ENCODE measurements at places on chromosomes 5 and 9.

GRCh38 chr5:170791325-170791954 lies 7.9 kb downstream of the GABRP start:
- no peaks in the 10 kb centered on the region for H3K36me3 ChIP-seq
- DNase-seq = peak; percentile 89
- no peak overlapping the region for H3K4me3 ChIP-seq
- H3K27ac ChIP-seq = no peak overlapping the region

DNA sequence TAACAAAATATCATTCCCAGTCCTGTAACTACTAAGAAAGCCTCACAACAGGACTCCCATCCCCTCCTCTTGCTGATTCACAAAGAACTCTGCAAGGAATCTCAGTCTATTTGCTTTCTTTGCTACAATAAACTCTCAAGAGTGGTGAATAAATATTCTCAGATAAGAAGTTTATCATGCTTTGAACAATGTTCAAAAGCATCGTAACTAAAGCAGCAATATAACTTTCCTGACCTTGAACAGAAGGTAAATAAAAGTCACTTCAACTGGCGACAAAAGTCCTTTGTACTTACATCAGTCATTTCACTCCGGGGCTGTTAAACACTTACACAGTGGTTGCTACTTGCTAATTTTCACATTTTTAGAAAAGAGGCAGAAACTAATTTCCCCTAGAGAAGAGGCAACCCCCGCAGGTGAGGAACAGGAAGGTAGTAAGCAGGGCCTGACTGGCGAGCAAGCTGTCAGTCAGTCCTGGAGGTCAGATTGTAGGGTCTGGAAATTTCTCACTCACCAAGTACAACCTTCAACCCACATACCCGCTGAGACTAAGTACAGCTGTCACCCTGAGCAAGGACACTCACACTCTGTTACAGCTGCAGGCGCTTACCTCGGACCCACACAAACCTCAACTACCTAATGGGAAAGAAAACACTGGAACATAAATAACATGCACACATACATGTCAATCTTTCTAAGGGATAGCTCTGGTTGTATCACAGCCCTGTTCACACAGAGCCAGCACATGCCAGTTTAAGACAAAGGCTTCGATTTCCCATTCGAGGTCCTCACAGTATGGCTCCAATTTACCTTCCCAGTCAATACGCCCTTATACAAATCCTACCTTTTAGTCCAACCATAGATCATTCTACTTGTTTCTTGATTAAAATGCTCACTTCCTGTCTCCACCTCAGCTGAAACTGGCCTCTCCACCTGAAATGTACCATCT lies 104.6 kb upstream of the RETREG1 start:
- no peak overlapping the region for H3K4me3 ChIP-seq
- no peaks in the 10 kb centered on the region for H3K27me3 ChIP-seq
- no peaks in the 10 kb centered on the region for H3K36me3 ChIP-seq

- H3K36me3 ChIP-seq = no peaks in the 10 kb centered on the region
- no peak overlapping the region for H3K4me3 ChIP-seq
- no peaks in the 10 kb centered on the region for H3K27me3 ChIP-seq
- H3K4me1 ChIP-seq = no peaks in the 10 kb centered on the region
- no peak for DNase-seq
These were observed 387.9 kb downstream of the RAB3C start for GRCh38 chr5:58970766-58971165.

DNA sequence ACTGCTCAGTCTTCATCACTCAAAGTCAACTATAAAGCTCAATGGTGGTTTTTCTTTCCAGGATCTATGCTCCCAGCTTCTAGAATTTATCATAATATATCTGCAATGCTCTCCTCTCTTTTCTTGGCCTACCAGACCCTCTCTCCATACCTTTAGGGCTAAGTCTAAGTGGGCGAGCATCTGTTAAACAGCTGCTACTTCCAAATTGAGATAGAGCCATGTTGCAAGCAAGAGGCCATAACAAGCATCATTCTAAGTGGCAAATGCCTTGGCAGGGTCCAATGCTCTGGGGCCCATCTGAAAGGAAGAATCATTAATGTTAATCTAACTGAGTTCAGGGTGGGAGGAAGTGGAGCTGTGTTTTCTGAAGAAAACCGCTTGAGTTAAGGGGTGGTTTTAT lies 324.0 kb downstream of the TLR4 start:
- no peak overlapping the region for H3K4me3 ChIP-seq
- H3K36me3 ChIP-seq = no peaks in the 10 kb centered on the region
- DNase-seq = no peak
- no peak overlapping the region for H3K27ac ChIP-seq
- no peaks in the 10 kb centered on the region for H3K4me1 ChIP-seq

- peak; percentile 42 for DNase-seq
- H3K4me1 ChIP-seq = no peaks in the 10 kb centered on the region
- no peak overlapping the region for H3K27ac ChIP-seq
- H3K4me3 ChIP-seq = no peak overlapping the region
- no peaks in the 10 kb centered on the region for H3K36me3 ChIP-seq
These were observed 211.2 kb downstream of the DAB2IP start for GRCh38 chr9:121862371-121863332.

DNA sequence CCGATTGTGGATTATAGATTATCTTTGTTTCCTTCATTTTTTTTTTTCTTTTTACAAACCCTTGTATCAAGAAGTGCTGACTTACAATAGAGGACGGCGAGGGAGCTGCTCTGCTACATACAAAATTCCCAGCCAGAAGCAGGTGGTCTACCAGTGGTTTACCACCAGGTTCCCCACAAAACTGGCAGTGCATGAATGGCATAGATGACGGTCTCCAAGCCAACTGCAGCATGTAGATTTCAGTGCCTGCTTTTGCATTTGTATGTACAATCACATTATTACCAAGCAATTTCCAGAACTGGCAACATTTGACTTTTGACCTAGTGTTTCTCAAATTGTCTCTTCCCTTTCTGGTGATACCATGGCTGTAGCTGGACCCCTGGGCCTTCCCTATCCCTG lies 84.0 kb downstream of the ACER2 start:
- H3K27ac ChIP-seq = no peak overlapping the region
- H3K27me3 ChIP-seq = no peaks in the 10 kb centered on the region
- no peaks in the 10 kb centered on the region for H3K4me1 ChIP-seq
- no peak overlapping the region for H3K4me3 ChIP-seq
- no peak for DNase-seq

GRCh38 chr5:54471398-54471797 lies 15.9 kb downstream of the HSPB3 start:
- no peaks in the 10 kb centered on the region for H3K27me3 ChIP-seq
- H3K27ac ChIP-seq = no peak overlapping the region
- no peaks in the 10 kb centered on the region for H3K36me3 ChIP-seq
- no peak overlapping the region for H3K4me3 ChIP-seq
- no peak for DNase-seq

- H3K4me1 ChIP-seq = no peaks in the 10 kb centered on the region
- H3K4me3 ChIP-seq = no peak overlapping the region
- DNase-seq = no peak
- H3K27me3 ChIP-seq = no peaks in the 10 kb centered on the region
- no peak overlapping the region for H3K27ac ChIP-seq
These were observed 6.2 kb upstream of the DNAJC18 start for GRCh38 chr5:139445325-139446170.

DNA sequence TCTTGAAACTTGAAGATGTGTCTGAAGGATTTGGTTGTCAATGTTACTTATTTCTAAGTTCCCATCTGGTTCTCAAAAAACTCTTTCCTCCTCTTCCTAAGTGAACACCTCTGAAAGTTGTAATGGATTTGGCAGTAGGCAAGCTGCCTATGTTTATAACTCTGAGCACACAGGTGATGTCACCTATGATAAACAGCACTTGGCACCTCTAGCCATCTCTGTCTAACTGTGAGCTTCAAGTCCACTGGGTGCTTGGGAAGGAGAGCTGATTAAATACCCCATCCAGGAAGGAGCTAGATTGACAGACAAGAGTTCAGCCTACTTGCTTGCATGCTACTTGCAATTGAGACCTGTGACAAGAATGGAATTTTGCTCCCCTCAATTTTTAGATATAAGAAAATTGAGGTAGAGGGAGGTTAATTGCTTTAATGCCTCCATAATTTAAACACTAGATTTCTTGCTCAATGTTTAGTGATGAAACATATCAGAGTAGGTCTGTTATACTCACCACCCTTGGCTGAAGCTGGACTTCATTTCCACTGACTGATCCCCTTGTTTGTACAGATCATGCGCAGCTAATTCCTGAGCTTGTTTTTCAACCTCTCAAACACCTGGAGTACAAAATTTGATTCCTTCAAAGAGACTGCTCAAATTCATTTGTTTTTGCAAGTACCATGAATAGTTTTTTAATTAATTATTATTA lies 49.9 kb downstream of the PDE4D start:
- H3K27me3 ChIP-seq = no peaks in the 10 kb centered on the region
- H3K4me3 ChIP-seq = no peak overlapping the region
- H3K27ac ChIP-seq = no peak overlapping the region
- H3K4me1 ChIP-seq = no peaks in the 10 kb centered on the region
- no peaks in the 10 kb centered on the region for H3K36me3 ChIP-seq

DNA sequence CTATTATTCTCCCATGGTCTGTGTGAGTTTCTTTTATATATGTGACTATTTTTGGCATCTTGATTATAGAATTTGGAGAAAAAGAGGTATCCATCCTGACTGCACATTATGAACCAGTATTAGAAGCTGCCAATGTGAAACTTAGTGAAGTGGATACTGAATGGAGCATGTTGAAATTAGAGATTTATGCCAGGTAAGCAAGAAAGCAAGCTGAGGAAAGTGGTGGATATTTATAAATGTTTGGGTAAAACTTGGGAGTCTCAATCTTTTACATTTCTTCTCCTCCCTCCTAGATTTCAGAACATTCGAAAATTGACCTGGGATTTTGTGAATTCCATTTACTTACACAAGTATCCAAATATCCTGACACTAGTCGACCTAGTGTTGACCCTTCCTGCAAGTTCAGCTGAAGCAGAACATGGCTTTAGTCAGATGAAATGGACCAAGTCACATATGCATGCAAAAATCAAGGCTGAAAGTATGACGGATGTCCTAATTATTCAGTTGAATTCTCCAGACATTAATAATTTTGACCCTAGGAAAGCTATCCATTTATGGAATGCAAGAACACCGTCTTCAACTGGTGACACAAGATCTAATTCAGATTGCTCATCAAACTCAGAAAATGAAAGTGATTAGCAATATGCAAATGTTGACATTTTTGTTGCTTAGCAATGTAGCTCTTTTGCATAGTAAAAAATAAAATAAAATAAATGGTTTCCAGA lies 66.8 kb upstream of the IL7R start:
- H3K27me3 ChIP-seq = no peaks in the 10 kb centered on the region
- no peak for DNase-seq
- no peaks in the 10 kb centered on the region for H3K36me3 ChIP-seq
- H3K4me3 ChIP-seq = no peak overlapping the region
- no peak overlapping the region for H3K27ac ChIP-seq
- H3K4me1 ChIP-seq = peaks cover 6% of the 10 kb centered on the region

- no peak overlapping the region for H3K4me3 ChIP-seq
- peaks cover 5% of the 10 kb centered on the region for H3K4me1 ChIP-seq
- no peaks in the 10 kb centered on the region for H3K36me3 ChIP-seq
- no peak for DNase-seq
- no peak overlapping the region for H3K27ac ChIP-seq
- no peaks in the 10 kb centered on the region for H3K27me3 ChIP-seq
These were observed 322.9 kb downstream of the SLIT3 start for GRCh38 chr5:168978015-168978414.

- H3K27ac ChIP-seq = no peak overlapping the region
- no peak for DNase-seq
- H3K4me3 ChIP-seq = no peak overlapping the region
- no peaks in the 10 kb centered on the region for H3K4me1 ChIP-seq
These were observed 734.8 kb downstream of the TLE1 start for GRCh38 chr9:80954521-80954920.

- H3K36me3 ChIP-seq = no peaks in the 10 kb centered on the region
- H3K4me3 ChIP-seq = no peak overlapping the region
- no peaks in the 10 kb centered on the region for H3K27me3 ChIP-seq
- H3K4me1 ChIP-seq = no peaks in the 10 kb centered on the region
- no peak overlapping the region for H3K27ac ChIP-seq
- peak; percentile 53 for DNase-seq
These were observed 1215.9 kb downstream of the EFNA5 start for GRCh38 chr5:106454651-106455415.

GRCh38 chr9:113695440-113695851 lies 180.7 kb upstream of the ZNF618 start:
- no peaks in the 10 kb centered on the region for H3K27me3 ChIP-seq
- H3K36me3 ChIP-seq = no peaks in the 10 kb centered on the region
- H3K27ac ChIP-seq = no peak overlapping the region
- no peaks in the 10 kb centered on the region for H3K4me1 ChIP-seq

DNA sequence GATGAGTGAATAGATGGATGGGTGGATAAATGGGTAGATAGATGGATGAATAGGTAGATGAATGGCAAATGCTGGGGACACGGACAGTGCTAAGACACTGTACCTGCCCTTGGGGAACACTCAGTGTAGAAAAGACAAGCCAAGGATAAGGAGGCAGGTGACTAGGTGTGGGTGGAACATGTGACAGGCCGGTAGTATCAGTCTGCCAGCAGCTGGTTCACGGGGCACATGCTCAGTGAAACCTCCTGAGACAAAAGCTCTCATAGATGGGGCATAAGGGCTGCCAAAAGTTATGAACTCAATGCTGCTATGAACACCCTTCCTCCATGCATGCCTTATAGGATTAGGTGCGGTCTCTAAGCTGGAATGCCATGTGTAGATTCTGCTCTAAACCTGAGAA lies 71.0 kb downstream of the C5orf15 start:
- DNase-seq = no peak
- H3K4me1 ChIP-seq = no peaks in the 10 kb centered on the region
- no peak overlapping the region for H3K27ac ChIP-seq
- H3K27me3 ChIP-seq = no peaks in the 10 kb centered on the region

DNA sequence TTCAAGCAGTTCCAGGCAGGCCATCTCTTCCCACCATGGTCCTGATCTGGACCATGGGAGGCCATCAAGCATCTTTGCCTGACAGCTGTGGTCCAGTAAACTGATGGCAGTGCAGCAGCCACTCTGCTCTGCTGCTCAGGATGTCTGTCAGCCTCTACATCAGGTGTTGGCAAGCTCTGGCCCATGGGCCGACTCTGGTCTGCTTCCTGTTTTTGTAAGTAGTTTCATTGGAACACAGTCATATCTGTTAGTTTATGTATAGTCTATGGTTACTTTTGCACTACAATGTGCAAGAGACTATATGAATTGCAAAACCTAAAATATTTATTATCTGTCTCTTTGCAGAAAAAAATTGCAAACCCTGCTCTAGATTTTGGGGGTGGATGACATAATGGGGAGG lies 225.0 kb downstream of the KCTD16 start:
- no peaks in the 10 kb centered on the region for H3K36me3 ChIP-seq
- no peak for DNase-seq
- no peak overlapping the region for H3K4me3 ChIP-seq
- no peaks in the 10 kb centered on the region for H3K27me3 ChIP-seq
- no peaks in the 10 kb centered on the region for H3K4me1 ChIP-seq

GRCh38 chr9:68694125-68694524 lies 10.9 kb upstream of the PIP5K1B start:
- DNase-seq = no peak
- no peak overlapping the region for H3K4me3 ChIP-seq
- no peaks in the 10 kb centered on the region for H3K4me1 ChIP-seq
- H3K27me3 ChIP-seq = no peaks in the 10 kb centered on the region
